ENCODE measurements at places on chromosomes 2 and 18.

GRCh38 chr2:223760838-223761502, 76.4 kb downstream of the AP1S3 start:
- DNase-seq: no peak

DNA sequence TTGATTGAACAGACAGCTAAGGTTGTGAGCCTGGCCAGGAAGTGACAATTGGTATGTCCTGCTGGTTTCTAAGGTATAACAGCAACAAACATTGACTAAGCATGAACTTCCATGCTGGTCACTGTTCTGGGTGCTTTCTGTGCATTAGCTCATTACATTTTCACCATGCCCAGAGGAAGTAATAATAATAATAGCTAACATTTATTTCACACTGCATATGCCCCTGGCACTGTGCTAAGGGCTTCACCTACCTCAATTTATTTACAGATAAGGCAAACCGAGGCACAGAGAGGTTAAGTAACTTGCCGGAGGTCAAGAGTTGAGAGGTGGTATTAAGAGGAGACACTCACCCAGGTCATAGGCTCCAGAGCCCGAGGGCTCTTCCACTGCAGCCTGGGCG, 113.6 kb downstream of the PDCL3 start:
- no peak for DNase-seq

DNA sequence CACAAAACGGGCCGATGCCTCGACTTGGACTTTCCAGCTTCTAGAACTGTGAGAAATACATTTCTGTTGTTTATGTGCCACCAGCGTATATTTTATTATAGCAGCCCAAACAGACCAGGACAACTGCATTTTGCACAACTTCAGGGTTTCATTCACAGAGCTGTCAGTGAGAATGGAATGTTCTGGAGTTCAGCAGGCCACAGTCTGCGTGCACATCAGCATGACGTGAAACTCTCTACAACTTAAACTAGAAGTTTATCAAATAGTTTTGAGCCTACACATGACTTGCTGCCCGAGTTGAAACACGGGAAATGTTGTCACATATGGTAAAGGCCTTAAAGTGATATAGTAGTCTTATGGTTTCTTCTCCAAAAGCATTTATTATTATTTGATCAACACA, 3.9 kb upstream of the TRIB2 start:
- no peak for DNase-seq

DNA sequence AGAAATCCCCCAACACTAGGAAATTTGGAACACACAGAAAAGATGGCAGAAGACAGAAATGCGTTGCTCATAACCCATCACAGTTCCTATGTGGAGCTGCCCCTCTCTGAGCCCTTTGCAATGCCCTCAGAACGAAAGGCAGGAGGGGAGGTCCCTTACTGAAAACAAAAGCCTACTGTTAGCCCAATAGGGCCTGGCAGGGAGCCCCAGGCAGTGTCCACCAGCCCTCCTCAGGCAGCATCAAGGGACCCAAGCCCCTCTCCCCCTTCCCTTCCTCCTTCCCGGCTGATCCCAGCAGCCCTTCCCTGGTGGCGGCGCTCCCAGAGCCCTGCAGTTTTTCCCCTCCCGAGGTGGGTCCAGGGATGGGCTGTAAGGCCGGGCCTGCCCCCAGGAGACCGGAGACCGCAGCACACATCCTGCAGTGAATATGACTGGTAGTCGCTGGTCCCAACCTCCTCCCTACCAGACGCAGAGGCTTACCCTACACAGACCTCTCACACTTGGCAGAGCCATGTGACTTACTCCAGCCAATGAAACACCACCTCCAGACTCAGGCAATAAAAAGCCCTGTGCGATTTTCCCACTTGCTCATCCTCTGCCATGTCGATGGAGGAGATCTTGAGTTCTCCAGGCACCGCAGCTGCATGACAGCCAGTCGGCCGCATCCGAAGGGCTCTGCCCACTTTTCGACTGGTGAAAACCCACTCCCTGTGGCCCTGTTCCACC, 19.4 kb upstream of the DUSP2 start:
- DNase-seq: no peak

- no peak for DNase-seq
These were observed 192.2 kb downstream of the IRS1 start for GRCh38 chr2:226607379-226607778.

DNA sequence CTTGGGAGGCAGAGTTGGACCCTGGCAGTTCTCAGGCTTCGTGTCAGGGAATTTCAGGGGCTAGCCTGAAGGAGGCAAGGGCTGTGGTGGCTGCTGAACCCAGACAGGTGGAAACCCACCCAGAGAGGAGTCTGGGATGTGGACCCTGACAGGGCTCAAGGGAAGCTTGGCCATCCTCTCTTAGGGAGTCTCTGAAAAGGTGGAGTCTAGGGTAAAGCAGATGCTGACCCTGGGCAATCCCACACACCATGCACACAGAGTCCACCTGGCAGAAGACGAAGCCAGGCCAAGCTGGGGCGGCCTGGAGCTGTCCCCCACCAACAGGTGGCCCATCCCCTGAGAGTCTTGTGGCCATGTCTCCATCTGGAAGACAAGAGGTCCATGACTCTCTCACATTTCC, 41.2 kb upstream of the TEX51 start:
- no peak for DNase-seq

DNA sequence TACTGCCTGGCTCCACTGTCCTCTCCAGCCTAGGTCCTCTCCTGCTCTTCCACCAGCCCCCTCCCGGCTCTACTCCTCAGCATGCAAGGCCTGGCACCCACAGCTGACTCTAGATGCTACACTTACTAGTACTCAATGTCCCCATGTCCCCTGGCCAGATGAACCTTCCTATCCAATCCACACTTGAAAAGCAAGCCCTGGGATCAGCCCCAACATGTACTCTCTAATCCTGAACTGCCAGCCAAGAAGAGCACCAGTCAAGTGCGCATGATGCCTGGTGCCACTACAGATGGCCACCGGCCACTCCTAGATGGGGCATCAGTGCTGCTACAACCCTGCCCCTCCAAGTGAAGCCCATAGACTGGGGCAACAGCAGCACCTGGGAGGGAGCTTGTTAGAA, 168.2 kb downstream of the STK39 start:
- no peak for DNase-seq

DNA sequence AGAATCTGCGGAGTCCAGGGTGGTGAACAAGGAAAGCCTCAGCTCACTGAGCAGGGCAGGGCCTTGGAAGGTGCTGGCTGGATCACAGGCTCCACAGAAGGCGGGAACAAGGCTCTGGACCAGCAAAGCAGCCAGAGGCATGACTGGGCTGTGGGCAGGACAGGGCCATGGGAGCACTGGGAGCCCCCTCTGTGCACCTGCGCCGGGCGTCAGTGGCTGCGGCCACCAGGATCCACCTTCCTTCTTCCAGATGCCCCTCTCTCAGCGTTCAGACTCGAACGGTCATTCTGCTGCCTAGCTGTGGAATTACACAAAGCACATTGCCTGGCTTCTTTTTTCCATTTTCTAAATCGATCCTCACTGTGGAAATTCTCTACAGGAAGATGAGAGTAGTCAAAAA, 621.2 kb downstream of the GALR1 start:
- DNase-seq: no peak

- DNase-seq: no peak
These were observed 68.8 kb upstream of the CDC42EP3 start for GRCh38 chr2:37740164-37740739.

- no peak for DNase-seq
These were observed 12.8 kb upstream of the MSGN1 start for GRCh38 chr2:17803497-17803896.

GRCh38 chr2:172708247-172708646, 27.4 kb upstream of the RAPGEF4 start:
- no peak for DNase-seq

DNA sequence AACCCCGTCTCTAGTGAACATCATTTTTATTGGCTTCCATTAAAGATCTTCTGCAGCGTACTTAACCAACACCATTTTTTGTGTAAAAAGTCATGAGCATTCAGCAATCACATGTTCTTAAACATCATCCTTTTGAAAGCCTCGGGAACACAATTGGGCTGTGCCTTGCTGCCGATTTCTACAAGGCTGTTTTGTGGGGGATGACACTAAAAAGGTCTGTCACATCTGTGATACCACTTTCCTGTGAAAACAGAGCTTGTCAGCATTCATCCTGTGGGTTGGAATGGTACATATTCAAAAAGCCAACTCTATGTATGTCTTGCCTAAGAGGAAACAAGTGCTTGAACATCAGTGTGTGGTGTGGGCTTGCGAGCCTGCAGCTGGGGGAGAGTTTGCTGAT, 49.1 kb upstream of the MAPRE3 start:
- no peak for DNase-seq

GRCh38 chr2:56337342-56337741, 153.6 kb downstream of the CCDC85A start:
- no peak for DNase-seq

DNA sequence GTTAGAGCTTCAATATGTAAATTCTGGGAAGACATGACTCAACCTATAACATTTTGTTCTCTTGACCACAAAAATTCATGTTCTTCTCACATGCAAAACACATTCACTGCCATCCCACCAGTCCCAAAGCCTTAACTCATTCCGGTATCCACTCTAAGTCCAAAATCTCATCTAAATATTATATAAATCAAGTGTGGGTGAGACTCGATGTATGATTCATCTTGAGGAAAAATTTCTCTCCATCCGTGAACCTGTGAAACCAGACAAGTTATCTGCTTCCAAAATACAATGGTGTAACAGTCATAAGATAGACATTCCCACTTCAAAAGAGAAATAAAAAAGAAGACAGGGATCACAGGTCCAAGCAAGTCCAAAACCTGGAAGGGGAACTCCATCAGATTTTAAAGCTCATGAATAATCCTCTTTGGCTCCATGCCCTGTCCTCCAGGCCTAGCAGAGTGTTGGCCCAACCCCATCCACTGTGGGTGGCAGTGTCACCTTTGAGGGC, 101.3 kb downstream of the RAD51AP2 start:
- no peak for DNase-seq

GRCh38 chr18:21612125-21613039, at the start of gene SNRPD1:
SNRPD1 (plus strand) TSS chr18:21612314; CDS start chr18:21612430, 116 bp downstream.
- DNase-seq: peak; percentile 83

- no peak for DNase-seq
These were observed 134.6 kb downstream of the BABAM2 start for GRCh38 chr2:28025123-28025522.

DNA sequence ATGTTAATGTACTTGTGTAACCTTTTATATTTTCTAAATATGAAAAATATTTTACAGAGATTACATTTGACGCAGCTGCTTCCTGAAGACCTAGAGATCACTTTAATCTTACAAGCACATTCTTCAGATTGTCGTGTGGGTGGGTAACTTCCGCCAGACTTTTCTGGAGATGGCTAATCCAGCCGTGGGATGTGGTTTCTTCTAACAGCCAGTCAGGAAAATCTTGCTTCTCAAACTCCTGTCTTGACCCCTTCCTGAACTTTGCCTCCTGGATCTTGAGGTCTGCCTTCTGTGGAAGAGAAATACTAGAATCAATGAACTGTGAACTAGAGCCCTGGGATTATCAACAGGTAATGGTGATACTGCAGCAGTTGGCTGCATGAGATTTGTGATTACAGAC, 401.6 kb upstream of the TNP1 start:
- DNase-seq: no peak

- DNase-seq: no peak
These were observed 60.6 kb upstream of the SMAD7 start for GRCh38 chr18:49011291-49011746.

DNA sequence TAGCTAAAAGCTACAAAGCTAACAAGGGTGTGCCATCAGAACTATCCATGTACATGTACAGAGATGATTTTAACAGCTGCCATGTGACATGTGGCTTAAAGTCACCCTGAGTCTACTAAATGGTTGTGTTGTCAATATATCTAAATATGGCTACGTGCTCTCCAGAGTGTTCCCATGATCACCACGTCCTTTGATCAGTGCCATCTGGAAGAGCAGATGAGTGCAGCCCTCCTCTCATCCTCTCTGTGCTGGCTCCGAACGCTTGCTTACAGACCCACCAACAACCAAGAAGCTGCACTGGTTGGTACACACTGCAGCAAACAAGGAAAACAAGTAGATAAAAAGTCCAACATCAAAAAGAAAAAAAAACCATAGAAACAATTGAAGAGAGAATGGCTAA, 88.6 kb upstream of the NARS1 start:
- no peak for DNase-seq

DNA sequence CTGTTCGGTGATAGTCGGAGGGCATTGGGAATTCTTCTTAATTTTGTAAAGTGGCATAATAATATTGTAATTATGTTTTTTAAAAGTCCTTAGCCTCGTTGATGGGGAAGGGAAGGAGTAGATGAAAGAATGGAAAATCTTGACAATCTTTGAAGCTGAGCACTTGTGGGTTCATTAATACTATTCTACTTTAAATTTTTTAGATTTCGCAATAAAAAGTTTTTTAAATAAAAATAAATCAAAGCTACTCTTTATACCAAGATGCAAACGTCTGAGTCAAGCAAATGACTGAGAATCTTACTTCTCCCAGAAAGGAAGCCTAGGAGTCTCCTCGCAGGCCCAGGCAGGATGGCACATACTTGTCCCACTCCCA, 98.5 kb upstream of the GPR45 start:
- DNase-seq: no peak

DNA sequence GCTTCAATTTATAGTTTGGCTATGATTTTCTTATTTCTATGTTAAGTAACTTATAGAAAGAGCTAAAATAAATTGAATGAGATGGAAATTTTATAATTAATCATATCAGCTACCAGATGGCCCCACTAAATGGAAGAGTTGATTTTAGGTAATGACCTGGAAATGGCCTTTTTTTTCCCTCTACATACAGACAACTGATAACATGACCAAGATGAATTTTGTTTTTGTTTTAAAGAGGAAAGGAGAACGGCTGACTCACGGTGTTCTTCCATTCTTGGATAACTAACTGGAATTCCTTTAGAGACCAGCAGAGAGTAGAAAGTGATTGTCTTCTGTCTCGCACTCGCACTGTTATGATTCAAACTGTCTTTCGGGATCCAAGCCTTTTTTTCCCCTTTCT, 91.0 kb downstream of the TMEM185B start:
- DNase-seq: no peak

DNA sequence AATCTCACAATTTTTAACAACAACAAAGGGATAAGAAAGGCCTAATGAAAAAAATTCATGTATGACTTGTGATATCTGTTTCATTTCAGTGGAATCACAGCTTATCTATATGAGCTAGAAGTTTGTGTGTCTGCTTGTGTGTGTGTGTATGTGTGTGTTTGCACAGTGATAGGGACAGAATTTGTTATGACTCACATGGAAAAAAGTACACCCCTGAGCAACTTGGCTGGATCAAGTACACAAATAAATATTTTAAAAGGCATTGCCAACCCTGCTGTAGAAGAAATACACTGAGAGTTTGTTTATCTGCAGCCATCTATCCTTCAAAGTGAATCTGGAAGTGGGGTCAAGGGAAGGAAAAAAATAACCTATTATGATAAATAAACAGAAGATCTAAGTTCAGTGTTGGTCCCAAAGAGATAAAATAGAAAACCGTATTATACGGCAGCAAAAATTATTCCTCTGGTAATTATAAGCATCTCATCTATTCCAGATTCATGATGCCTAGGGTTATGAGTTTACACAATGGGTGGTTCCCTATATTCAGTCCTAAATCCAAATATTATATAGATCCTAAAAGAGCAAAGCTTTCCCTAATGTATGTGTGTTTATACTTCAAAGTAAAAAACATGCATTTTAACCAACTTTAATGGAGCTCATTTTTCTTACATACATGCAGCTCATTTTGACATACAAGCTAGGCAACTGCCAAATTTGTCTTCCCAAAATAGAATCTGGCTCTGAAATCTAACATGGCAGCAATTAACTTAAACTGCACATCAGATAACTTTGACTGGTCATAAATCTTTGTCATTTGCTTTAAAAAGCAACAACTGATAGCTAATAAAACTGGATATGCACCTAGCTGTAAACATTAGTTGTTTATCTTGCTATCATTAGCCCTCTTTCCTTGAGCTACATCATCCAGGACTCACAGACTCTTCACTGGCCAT, 420.6 kb downstream of the IRS1 start:
- no peak for DNase-seq
